ENCODE measurements at places on chromosomes 7 and 10.
A peak's percentile ranks its signal among the peaks of the same experiment; 100 is the strongest.

DNA sequence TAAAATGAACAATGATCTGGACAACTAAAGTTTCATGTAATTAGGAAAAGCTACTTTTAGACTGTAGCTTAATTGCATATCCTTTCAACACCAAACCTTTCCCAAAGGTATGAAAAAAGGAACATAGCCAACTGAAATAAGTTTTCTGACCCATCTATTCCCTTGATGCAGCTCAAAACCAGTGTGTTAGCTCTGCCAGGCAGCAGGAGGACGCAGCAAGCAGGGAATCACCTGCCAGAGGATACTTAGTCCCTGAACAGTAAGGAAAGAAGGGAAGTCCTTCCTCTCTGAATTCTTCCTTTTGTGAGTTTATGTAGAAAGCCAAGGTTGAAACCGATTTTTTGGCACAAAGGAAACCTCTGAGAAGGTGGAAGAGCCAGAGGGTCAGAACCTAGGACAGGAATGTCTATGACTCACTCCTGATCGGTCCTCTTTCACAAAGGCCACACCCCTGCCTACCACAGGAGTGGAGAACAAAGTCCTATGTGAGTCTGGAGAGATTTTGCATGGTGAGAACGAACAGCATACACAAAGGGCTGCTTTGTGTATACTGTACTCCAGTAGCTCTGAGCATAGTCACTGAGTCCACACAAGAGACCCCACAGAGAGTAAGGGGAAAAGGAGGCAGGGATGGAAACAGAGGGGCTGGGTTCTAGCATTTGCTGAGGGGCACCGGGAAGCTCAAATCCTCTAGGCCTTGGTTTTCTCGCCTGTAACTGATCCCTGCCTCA is 68.8 kb upstream of the GSDME start:
- peak; percentile 80 for DNase-seq

DNA sequence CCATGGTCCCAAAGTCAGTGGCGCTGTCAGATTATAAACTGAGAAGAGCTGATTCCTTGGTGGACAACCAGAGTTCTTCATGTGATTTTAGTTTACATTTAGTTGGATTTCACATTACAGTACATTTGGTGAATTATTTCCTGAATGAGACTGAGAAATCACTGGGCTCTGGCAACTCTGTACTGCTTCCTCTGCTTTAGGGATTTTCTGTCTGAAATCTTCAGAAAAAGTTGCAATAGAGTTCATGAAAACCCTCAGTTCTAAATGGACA is 242.6 kb downstream of the BICC1 start:
- no peak for DNase-seq

DNA sequence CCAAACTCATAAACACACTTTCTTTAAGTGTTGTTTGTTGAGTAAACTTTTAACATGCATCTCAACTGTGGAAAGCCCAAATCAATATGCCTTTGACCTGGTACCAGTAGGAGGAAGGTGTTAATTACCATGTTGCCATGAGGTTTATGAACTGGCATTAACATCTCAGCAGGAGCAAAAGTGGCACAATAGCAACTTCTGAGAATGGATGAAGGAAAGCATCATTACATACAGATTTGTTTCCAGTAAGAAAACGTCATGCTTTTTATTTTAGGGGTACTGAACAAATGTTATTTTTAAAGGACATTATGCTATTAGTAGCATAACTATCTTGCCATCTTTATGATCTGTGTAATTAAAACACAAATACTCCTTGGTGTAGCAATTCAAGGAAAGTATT is 51.1 kb downstream of the ARMC3 start:
- DNase-seq, result no peak

- no peak for DNase-seq
These were observed 44.5 kb upstream of the AGR3 start for GRCh38 chr7:16926283-16926682.

DNA sequence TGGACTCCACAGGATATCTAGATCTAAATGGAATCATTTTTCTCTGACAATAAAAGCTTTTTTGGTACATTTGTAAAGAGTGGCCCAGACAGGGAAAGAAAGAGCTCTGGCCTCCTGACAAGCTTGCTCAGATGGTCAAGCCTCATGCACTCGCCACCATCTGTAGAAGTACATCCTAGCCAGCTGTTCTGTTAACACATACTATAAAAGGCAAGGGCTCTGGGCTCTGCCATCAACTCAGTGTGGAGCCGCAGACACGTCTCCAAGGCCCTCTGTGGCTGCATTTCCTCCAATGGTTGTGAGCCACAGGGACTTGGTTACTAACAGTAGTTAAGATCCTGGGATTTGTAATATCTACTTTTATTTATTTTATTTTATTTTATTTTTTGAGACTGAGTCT is 70.8 kb upstream of the KDM7A start:
- DNase-seq, result no peak

DNA sequence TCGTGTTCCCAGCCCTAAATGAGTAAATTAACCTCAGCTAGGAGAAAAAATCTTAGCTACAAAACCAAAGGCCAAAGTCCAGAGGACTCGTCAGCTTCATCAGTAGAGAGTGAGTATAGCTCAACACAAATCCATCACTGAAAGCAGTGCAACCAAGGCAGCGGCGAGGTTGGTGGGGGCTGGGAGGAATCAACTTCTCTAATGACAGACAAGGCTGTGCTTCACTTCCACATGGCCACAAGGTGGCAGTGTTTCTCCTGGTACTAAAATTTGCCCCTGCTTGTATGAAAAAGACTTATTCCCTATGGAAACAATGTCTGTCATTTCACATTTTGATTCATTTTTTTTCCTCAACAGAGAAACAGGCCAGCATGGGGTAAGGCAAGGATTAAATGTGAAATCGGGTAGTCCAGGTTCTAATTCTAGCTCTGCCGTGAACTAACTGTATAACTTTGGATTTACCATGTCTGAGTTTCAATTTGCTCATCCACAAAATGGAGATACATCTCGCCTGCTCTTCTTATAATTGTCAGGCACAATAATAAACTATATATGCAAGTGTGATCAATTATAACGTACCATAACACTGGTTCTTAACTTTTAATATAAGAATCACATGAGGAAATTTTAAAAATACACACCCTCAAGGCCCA is 39.3 kb downstream of the FAS start:
- DNase-seq, result peak; percentile 62

DNA sequence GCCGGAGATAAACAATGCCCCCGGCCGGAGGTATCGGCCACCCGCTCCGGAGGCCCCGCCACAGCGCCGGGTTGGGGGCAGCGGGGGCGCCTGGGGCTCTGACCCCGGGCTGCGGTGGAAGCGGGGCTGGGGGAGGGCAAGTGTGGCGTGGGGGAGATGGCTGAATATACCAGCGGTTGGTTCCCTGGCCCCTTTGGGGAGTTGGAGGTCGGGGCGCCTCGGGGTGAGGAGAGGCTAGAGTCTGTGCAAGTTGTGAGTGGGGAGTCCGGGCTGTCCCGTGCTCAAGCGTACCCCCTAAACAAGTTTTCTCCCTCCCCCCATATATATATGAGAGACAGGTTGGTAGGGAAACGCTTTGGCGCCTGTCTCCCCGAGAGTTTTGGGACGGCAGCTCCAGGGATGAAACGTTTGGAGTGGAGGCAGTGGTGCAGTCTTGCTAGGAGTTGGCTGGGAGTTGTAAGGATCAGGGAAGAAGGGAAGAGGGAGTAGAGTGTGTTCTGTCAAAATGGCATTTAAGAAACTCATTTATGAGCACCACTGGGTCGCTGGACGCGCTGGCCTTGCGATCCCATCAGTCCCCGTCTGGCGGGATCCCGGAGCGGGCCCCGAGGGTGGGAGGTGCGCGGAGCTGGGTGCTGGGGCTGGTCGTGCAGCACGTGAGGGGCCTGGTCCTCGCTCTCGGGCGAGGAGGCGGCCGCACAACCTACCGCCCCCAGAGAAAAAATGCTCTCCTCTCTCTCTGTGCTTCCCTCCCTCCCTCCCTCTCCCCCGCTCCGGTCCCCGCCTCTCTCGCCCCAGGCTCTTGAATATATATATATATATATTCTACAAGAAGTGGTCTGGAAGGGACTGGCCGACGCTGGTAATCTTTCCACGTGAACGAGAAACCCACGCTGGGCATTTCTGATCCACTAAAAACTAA is 1.1 kb downstream of the TET1 start:
- DNase-seq, result peak; percentile 63

DNA sequence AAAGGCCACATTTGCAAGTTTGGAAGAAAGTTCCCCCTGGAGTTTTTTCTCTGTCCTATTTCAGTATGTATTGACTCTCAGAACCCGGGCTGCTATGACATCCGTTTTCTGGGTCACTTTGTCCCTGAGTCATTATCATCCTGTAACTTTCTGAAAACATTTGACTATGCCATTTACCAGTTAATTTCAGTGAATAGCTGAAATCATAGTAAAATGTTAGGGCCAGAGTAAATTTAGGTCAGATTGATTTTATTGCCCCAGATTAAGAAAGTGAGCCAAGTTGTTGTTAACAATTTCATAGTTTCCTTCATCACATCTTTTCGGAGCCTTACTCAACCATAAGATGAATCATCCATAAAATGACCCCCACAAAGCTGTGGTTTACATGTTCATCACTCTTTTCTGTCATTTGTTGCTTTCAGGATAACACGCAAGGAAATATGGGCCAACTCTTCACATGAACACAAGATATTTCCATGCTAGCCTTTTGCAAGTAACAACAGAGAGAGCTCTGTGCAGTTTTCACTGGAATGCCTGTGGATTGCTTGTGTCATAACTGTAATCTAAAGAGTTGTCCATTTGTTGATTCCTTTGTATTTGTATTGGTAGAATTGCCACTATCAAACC is 3.9 kb upstream of the MACC1 start:
- DNase-seq, result no peak

- DNase-seq, result no peak
These were observed 20.7 kb downstream of the BLVRA start for GRCh38 chr7:43779045-43779812.

- no peak for DNase-seq
These were observed 50.6 kb upstream of the DUSP5 start for GRCh38 chr10:110446954-110447608.

GRCh38 chr10:110413903-110414547 is 83.7 kb upstream of the DUSP5 start:
- no peak for DNase-seq

DNA sequence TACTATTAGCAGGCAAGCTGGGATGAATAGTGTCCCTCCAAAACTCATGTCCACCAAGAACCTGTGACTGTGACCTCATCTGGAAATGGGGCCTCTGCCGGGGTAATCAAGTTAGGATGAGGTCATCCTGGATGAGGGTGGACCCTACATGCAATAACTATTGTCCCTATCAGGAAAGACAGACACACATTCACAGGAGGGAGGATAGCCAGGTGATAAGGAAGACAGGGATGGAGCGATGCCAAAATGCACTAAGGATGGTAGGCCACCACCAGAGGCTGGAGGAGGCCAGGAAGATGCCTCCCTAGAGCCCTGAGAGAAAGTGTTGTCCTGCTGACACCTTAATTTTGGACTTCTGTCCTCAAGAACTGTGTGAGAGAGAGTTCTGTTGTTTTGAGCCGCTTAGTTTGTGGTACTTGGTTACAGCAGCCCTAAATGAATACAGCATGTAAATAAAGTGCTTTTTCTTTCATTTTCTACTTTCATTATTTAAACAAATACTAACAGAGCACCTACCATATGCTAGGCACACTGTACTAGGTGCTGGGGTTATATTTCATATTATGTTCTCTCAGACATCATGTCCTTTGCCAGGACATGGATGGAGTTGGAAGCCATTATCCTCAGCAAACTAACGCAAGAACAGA is 111.9 kb downstream of the USP6NL start:
- DNase-seq, result no peak

GRCh38 chr10:55091691-55092328 is 290.8 kb upstream of the PCDH15 start:
- DNase-seq, result peak; percentile 26

- peak; percentile 18 for DNase-seq
These were observed 7.7 kb downstream of the ASB10 start for GRCh38 chr7:151179287-151179860.

DNA sequence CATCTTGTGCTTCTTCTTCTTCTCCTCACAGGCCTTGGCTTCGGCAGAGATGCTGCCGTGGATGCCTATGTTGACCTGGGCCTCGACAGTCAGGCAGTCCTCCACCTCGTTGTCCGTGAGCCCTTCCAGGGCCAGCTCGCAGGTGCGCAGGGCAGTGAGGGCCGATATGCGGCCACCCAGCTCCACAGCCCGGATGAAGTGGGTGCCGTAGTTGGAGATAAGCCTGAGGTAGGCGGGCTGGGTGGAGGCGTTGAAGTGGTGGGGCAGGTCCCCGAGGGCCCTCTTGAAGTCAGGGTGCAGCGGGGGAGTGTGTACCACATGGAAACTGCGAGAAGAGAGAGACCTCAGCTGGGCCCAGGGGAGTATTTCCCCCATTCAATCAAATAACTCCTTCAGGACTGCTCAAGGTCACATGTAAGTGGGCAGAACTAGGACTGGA is 3.7 kb downstream of the PRF1 start:
- DNase-seq, result no peak

GRCh38 chr7:116697152-116697551 is 25.2 kb downstream of the MET start:
- DNase-seq, result no peak

- no peak for DNase-seq
These were observed 107.7 kb upstream of the MPP7 start for GRCh38 chr10:28410420-28411135.

DNA sequence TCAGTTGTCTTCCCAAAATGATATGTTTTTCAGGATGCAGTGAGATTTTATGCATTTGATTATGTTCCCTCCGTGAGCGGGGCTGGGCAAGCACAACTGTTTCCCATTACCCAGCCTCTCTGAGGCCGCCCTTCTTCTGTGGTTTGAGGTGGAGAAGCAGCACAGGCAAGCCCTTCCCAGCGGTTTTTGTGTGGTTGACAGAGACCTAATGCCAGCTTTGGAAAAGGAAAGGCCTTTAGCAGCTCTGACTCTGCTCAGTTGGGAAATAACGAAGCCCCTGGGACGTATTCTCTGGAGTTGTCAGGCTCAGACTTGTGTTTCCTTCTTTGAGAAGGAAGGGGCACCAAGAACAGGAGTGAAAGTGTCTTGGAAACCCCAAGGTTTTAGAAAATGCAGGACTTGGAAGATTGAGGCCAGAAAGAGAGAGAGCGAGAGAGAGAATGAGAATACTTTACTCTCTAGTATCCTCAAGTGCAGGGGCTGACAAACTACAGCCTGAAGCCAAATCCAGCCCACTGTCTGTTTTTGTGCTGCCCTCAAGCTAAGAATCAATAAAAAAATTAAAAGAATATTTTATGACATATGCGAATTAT is 20.6 kb upstream of the PDCD4 start:
- no peak for DNase-seq

GRCh38 chr7:106881984-106882383 is 16.9 kb downstream of the PIK3CG start:
- no peak for DNase-seq

DNA sequence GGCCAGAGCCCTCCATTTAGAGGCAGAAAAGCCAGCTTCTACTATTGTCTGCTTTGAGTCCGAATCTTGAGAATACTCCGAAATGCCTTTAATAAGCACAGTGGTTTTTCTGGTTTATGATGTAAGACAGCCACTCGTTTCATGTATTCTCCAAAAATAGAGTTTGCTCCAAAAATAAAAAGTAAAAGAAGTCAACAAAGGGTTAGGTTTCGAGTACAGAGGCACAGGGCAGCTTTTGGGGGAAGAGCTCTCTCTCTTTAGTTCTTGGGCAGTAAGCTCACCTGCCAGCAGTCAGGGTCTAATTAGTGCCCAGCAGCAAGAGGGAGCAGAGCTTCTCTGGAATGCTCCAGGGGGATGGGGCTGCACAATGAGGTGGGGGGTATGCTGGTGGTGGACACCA is 20.2 kb downstream of the CREB3L2 start:
- no peak for DNase-seq

Data from Caco-2 (cell line).